H1 (cell line): ENCODE measurements at places on chromosomes 3 and 15. TPM values are rescaled to one million over a fixed set of nuclear protein-coding genes. Genes with fewer than 3 reads are reported as not detected.
A peak's percentile ranks its signal among the peaks of the same experiment; 100 is the strongest.

MORC1 gene
- not detected in 2 replicates for total RNA-seq

B3GNT5 gene
- total RNA-seq, result 8.0 and 9.7 TPM in 2 replicates

IL16 gene
- 0.09 and 0.46 TPM in 2 replicates for total RNA-seq

P2RY14 gene
- total RNA-seq, result not detected in 2 replicates

GRCh38 chr3:78724859-78725258 is 1042.9 kb downstream of the ROBO1 start:
- no peak for DNase-seq

GRCh38 chr3:151351219-151351618 is 21.9 kb upstream of the P2RY13 start:
- DNase-seq, result no peak

DNA sequence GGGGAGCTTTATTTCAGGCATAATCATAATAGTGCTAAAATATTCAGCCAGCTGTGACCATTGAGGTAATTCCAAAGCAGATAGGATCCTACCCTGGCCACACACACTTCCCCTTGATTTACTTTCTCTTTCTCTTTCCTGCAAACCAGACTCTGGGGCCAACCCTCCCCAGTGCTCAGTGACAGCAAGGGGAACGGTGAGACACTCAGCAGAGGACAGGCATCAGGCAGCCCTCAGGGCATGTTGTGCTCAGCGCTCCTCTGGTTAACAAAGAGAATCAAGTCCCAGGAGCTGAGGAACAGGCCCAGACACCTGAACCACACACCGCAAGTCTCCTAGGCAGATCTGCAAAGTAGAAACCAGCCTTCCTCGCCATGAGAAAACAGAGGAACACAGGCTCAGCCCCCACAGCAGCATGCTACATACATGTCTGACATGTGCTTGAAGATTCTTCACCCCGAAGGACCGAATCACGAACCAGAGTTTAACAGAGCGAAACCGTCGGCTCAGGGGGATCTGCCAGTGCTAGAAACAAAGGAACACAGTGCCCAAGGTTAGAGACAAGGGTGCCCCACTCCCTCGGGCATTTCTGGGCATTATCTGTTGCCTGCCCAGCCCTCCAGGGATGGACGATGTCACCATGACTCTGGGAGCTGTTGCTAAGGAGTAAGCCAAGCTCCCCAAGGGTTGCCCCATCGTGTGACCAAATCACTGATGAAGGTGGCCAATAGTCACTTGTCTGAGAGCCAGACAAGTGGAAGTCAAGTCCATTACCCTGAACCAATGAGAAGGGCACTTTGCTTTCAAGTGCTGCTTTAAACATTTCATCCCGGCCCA is 17.5 kb downstream of the HDC start:
- DNase-seq, result no peak

DNA sequence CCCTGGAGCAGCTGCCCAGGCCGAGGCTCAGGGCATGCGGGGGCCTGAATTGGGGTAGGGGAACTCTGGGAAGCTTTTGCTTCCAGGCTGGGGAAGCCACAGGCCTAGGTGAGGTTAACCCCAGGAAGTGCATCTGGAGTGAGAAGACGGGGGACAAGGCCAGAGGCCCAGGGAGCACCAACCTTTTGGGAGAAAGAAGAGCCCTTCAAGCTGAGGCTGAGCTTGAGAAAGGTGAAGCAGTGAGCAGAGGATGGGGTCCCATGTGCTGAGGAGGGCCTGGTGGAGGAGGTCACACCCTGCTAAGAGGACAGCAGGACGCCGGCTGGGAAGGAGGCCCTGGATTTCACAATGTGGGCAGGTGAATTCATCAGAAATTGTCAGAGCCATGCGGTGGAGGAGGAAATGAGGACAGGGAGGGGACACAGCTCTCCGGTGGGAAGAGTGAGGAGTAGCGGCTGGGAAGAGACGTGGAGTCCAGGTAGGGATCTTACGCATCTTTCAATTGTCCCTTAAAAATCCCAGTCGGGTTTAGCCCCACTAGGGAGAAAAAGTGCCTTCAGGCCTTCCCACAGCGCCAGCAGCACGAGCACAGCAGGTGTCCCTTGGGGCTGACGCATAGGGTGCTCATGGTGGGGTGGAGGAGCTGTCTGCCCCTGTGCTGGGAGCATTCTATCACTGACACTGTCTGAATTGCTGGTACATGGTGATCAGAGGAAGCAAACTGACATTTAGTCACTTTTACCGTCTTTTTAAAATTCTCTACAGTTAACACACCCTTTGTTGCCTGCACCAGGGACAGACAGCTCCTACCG is 50.9 kb downstream of the HCN4 start:
- no peak for DNase-seq

GRCh38 chr3:28575746-28576613 is 227.4 kb upstream of the AZI2 start:
- no peak for DNase-seq

DNA sequence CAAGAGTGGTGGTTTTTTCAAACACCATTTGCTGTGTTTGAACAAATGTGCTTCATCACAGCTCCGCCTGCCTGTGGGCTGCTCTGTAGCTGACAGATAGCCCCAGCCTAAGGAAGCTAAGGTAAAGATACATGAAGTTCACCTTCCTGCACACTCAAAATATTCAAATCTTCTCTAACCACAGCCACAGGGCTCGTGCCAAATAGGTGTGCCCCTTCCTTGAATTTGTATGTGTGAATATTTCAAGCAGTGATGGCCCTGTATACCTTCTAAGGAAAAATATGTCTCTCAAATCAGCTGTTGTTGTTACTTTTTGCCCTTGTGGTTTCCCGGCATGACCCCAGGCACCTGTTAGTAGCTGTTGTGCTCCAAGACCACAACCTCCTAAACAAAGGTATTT is 92.8 kb downstream of the CCNL1 start:
- DNase-seq, result no peak

DNA sequence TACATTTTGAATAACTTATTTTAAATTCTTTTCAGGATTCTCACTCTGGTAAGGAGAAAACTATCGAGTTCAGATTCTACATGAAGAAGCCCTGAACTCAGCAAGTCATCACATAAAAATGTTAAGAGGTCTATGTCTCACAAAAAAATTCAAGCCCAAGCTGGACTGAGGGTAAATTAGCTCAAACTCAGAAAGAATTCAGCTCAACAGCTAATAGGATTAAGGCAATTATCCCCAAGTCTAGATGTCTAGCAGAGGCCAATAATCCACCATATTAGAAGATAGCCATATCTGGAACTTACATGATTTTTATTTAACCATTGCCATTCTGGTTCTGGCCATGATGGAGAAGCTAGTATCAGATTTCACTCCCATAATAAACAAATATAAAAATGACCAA is 909.7 kb downstream of the PLOD2 start:
- DNase-seq, result no peak

DNA sequence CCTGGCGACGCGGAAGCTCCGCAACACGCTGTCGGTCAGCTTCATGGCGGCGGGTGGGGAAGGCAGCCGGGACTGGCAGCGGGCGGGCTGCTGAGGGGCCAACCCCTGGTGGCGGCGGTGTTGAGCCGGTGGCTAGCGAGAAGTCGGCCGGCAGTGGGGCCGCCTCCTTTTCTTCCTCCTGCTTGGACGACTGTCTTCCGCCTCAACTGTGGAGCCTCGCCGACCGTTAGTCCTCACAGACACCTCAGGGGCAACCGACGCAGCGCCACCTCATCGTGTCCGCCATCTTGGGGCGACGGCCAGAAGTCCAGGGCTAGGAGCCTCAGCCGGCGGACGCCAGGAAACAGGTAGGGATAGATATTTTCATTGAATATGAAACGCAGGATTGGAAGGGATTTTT is 875.1 kb downstream of the NSUN3 start:
- DNase-seq, result no peak

DNA sequence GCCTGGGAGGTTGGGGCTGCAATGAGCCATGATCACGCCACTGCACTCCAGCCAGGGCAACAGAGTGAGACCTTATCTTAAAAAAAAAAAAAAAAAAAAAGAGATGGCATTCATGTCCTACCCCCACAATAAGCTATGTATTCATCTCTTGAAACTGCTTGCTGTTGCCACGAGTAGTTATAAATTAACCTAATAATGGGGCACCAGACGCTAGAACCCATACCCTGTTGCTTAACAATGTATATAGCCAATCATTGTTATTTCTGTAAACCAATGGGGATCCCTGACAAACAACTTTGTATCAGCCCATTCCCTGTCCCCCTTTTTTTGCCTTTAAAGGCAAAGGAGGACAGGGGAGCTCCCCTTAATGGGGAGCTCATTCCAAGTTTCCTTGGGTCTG is 2.8 kb upstream of the LACTB start:
- DNase-seq, result no peak

DNA sequence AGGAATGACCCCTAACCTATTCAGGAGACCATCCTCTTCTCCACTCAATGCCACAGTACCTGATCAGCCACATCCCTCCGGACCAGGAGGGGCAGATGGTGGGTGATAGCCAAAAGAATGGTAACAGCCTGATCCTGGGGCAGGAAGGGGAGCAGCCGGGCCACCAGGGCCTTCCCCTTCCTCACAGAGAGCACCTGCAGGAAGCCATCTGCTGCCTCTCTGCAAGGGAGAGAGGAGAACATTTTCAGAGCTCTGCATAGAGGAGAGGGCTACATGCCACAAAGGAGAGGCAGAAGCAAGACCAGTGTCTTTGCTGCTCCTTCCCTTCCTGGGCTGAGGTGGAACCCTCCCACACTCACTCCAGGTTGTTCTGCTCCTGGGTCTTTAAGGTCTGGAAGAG is 5.5 kb upstream of the SPG11 start:
- no peak for DNase-seq

AGBL1 gene
- total RNA-seq, result not detected in 2 replicates

GOLGA8S gene
- 0.11 and 0.17 TPM in 2 replicates for total RNA-seq

DNA sequence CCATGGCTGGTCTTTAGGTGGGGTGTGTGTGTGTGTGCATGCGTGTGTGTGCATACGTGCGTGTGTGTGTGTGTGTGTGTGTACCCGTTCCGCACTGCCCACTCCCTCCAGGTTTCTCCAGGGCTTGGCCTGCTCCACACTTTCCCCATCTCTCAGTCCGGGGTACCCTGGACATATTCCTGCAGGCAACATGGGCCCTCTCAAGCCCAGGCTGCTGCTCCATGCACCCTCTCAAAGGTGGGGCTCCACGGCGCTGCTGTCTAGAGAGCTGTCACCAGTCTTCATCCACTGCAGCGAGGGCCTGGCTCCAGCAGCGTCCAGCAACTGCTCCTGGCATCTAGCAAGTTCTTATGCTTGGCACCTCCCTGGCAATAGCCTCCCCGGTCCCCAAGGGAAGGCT is 86.1 kb downstream of the ATP10A start:
- DNase-seq, result no peak

- DNase-seq, result no peak
Measured at GRCh38 chr3:149199474-149199873, 22.2 kb downstream of the CP start.

DNA sequence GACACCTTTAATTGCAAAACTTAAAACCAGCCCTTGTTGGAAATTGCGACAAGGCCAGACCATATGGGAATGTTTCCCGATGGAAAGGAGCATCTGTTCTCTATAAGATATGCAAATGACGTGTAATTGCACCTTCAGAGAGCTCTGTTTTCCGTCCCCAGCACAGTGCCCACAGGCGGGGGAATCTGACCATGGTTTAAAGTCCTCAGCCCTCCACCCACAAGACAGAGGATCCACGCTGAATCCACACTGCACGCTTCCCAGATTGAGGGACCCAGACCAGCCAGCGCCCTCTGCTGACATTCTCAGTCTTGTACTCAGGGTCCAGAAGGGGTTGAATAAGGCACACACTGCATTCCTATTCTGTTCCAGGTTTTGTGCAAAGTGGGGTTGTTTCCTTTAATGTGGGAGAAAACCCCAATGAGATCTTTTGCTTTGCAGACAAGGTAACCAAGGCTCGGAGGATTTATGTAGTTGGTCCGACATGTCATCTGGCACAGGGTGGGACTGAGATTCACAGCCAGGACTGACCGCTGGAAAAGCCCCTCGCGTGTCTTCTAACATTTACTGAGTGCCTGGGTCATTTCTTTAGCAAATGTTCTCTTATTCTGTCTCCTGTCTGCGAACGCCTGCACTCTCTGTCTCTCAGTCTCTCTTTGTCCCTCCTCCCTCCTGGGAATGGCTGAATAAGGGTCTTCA is 36.8 kb upstream of the KLHL25 start:
- DNase-seq, result peak; percentile 71

- no peak for DNase-seq
Measured at GRCh38 chr15:90881181-90881977, 2.9 kb upstream of the FES start.

GRCh38 chr3:184889312-184889904 is 77.4 kb downstream of the VPS8 start:
- DNase-seq, result no peak

GRCh38 chr15:63519041-63519440 is 14.6 kb downstream of the USP3 start:
- no peak for DNase-seq

GRCh38 chr3:45332901-45333407 is 55.4 kb upstream of the LARS2 start:
- DNase-seq, result no peak

DNA sequence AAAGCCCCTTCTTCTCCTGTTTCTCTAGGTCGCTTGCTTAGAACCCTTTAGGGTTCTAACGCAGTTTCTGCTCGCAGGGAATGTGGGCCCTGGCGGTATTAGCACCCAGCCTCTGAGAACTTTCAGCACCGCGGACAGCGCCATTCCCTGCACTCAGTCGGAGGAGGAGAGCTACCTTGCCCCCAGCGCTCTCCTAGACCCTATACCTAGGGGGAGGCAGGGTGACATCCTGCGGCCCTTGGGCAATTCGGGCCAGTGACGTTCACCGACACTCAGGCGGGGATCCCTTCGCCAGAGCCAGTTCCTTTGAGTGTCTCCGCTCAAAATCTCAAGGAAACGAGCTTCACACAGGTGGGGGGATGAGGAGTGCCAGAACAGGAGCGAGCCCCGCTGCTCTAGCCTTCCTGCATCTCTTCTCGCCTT is 1.3 kb downstream of the SLC7A14 start:
- DNase-seq, result no peak

DNA sequence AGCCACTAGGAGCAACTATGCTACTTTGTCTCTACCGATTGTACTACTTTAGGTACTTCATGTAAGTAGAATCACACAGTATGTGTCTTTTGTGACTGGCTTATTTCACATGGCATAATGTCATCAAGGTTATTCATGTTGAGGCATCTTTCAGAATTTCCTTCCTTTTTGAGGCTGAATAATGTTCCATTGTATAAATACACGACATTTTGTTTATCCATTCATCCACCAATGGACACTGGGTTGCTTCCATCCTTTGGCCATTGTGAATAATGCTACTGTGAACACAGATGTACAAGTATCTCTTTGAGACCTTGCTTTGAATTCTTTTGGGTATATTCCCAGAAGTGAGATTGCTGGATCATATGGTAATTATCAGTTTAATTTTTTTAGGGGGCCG is 29.2 kb downstream of the MYO5A start:
- DNase-seq, result no peak
